Esophagus squamous epithelium (tissue), 5 donors: ENCODE measurements at places on chromosomes 1 and 21.

- DNase-seq: no peak
These were observed 20.6 kb downstream of the ESPN start for GRCh38 chr1:6445062-6445763.

GRCh38 chr1:229110986-229111385 is 159.9 kb upstream of the RAB4A start:
- DNase-seq: no peak

DNA sequence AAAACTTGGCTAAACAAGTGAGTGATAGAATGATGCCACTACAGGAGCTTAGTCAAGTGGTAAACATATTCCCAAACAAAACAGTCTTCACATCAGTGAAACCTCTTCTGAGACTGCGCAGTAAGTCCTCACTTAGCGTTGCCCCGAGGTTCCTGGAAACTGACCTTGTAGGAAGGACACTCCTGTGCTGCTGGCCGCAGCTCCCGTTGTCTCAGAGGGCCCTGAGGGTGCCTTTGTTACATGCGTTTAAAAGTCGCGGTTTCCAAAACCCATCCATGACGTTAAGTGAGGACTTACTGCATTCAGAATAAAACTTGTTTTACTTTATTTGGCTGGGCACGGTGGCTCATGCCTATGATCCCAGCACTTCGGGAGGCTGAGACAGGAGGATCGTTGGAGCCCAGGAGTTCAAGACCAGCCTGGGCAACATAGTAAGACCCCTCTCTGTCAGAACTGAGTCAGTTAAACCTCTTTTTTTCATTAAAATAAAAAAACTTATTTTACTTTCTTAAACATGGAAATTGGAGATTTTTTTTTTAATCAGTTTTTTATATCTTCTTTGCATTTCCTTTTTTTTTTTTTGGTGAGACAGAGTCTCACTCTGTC is 36.0 kb upstream of the DIP2A start:
- DNase-seq: no peak

- no peak for DNase-seq
These were observed 42.9 kb downstream of the CAPZB start for GRCh38 chr1:19442154-19443096.
